ENCODE measurements at places on chromosomes 5 and 9.
A peak's percentile ranks its signal among the peaks of the same experiment; 100 is the strongest.

GRCh38 chr9:89591274-89592212 lies 13.3 kb upstream of the GADD45G start:
- peaks cover 10% of the 10 kb centered on the region for H3K27me3 ChIP-seq
- H3K27ac ChIP-seq, result no peak overlapping the region
- no peak overlapping the region for H3K4me3 ChIP-seq
- peaks cover 7% of the 10 kb centered on the region for H3K4me1 ChIP-seq
- no peaks in the 10 kb centered on the region for H3K36me3 ChIP-seq
- no peak for DNase-seq

- H3K27me3 ChIP-seq, result no peaks in the 10 kb centered on the region
- DNase-seq, result no peak
- H3K4me1 ChIP-seq, result no peaks in the 10 kb centered on the region
Observed at GRCh38 chr9:86077276-86077675, 22.1 kb downstream of the GOLM1 start.

- H3K36me3 ChIP-seq, result no peaks in the 10 kb centered on the region
- no peak overlapping the region for H3K4me3 ChIP-seq
- 0 out of 2 replicates have a peak, but pooled peaks cover under 1% of the 10 kb centered on the region for H3K27me3 ChIP-seq
- H3K27ac ChIP-seq, result no peak overlapping the region
- DNase-seq, result no peak
Observed at GRCh38 chr9:109556061-109556460, 58.0 kb upstream of the PTPN3 start.

- no peak for DNase-seq
- no peaks in the 10 kb centered on the region for H3K36me3 ChIP-seq
- no peak overlapping the region for H3K27ac ChIP-seq
Observed at GRCh38 chr9:21465138-21465537, 17.0 kb downstream of the IFNE start.

DNA sequence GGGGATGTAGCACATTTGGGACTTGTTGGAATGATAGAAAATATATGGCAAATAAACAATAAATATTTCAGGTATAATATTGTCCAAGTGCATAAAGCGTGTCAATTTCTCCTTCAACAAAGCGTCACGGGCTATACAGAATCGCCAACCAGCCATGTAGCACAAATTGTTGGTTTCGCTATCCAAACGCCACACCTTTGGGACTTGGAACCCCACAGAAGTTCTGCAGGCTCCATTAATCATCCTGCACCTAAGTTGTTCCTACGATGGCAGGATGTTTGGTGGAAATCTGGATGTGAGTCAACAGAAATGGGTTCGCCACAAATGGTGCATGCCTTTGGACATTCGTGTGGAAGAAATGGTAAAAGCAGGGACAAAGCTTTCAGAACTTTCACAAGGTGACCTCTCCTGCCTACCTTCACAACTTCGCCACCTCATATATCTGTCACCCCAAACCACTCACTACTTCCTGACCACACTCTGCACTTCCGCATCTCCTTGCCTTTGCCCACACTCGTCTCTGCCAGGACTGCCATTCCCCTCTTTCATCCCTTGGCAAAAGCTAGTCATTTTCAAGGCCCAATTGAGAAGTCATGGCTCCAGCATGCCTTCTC lies 95.7 kb downstream of the LHFPL2 start:
- H3K27ac ChIP-seq, result no peak overlapping the region
- no peaks in the 10 kb centered on the region for H3K36me3 ChIP-seq
- H3K4me3 ChIP-seq, result no peak overlapping the region
- no peaks in the 10 kb centered on the region for H3K27me3 ChIP-seq
- no peak for DNase-seq

GRCh38 chr9:6852243-6852963 lies 94.6 kb downstream of the KDM4C start:
- no peak for DNase-seq
- H3K36me3 ChIP-seq, result peaks cover 6% of the 10 kb centered on the region
- no peaks in the 10 kb centered on the region for H3K27me3 ChIP-seq
- H3K27ac ChIP-seq, result no peak overlapping the region
- no peak overlapping the region for H3K4me3 ChIP-seq

- DNase-seq, result no peak
- H3K4me3 ChIP-seq, result no peak overlapping the region
- no peak overlapping the region for H3K27ac ChIP-seq
Observed at GRCh38 chr5:166834246-166834645, 1457.2 kb upstream of the WWC1 start.

- no peaks in the 10 kb centered on the region for H3K4me1 ChIP-seq
- no peak for DNase-seq
- H3K36me3 ChIP-seq, result no peaks in the 10 kb centered on the region
- H3K27ac ChIP-seq, result no peak overlapping the region
Observed at GRCh38 chr5:57878301-57878722, 395.7 kb upstream of the ACTBL2 start.

DNA sequence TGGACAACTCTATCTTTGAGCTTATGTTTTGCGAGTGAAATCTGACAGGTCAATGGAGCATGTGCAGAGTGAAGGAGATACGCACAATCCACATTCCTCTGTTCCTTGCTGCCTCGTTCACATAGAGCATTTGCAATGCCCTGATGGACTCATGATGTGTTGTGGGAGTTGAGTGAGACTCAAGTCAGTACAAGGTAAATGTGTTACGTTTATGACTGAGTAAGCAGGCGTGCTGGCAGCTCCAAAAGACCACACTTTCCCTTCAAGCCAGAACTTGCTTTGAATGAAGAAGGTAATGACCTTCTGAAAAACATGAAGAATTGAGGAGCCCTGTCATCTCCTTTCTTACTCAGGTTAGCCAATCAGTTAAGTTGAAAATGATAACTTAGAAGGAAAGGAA lies 477.8 kb downstream of the CTNND2 start:
- no peak for DNase-seq
- no peak overlapping the region for H3K4me3 ChIP-seq
- no peaks in the 10 kb centered on the region for H3K36me3 ChIP-seq
- H3K27me3 ChIP-seq, result no peaks in the 10 kb centered on the region
- H3K4me1 ChIP-seq, result no peaks in the 10 kb centered on the region

DNA sequence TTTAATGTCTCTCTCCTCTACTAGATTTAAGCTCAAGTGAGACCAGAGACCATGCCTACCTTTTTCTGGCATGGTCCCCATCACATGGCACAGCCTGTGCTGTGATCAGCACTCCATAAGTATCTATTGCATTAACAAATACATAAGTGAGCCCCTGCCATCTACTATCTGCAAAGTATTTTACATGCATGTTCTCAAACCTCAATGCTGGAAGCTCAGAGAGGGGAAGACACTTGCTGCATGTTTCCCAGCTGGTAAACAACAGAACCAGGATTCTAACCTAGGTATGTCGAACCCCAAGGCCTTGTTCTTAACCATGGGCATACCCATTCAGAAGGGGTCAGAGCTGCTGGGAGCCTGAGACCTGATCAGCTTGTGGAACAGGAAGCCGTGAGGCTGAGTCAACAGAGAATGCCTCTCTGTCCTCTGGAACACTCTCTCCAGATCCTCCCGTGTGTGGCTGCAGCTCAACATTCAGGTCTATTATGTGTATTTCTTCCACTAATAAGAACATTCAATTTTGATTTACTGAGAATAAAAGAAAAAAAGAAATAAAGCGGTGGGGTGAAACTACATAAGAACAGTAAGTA lies 232.5 kb upstream of the MSX2 start:
- no peak for DNase-seq
- H3K4me3 ChIP-seq, result no peak overlapping the region
- H3K4me1 ChIP-seq, result no peaks in the 10 kb centered on the region
- H3K36me3 ChIP-seq, result no peaks in the 10 kb centered on the region

DNA sequence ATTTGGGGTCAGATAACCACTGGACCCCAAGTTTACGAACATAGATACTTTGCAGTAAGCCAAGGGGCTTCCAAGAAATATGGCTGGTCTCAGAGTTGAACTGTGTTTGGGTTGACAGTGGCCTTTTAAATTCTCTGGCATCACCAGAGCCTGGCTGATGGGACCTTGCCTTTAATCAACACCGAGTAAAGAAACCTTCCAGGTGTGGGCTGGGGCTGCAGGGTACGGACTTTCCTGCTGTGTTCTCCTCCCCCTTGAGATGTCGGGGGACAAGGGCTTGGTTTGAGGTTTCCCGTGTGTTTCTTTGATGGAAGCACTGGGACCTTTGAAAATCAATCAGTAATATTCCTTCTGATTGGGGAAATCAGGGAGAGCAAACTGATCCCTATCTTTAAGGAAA lies 140.1 kb downstream of the MTX3 start:
- no peak overlapping the region for H3K4me3 ChIP-seq
- no peaks in the 10 kb centered on the region for H3K36me3 ChIP-seq
- H3K4me1 ChIP-seq, result peaks cover 11% of the 10 kb centered on the region
- no peak for DNase-seq

DNA sequence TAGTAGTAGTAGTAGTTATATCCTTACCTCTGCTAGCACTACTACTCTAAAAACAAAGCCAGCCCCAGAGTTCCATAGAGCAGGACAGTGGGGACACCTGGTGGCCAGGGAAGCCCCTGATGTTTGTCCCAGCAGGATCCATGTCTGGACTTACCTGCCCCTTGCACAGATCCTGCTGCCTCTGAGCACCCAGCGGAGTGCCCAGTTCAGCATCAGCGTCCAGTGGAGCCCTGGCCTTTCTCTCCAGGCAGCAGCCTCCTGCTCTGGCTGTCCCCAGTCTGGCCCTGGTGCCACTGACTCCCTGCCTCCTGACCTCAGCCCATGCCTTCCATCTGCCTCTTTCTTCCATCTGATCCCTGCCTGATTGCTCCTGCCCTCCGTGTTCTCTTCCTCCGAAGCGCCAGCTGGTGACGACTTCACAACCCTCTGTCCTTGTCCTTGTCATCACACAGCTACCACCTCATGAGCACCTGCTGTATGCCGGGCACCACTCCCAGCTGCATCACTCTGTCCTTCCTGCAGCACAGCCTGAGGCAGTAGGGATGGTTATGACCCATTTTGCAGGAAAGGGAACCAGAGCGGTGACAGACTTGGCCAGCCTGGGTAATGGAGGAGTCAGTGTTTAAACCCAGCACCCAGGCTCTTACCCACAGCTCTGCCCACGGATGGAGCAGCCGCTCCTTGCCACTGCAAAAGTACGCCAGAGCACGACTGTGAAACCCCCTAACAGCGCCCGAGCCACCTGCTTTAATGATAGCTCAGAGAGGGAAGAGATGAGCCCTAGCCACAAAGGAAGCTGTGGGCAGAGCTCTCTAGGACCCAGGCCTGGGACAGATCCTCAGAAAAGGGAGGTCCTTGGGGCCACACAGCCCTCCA lies 11.5 kb downstream of the SARDH start:
- no peak overlapping the region for H3K4me3 ChIP-seq
- H3K4me1 ChIP-seq, result no peaks in the 10 kb centered on the region
- DNase-seq, result peak; percentile 38
- no peak overlapping the region for H3K27ac ChIP-seq

GRCh38 chr9:94913550-94913949 lies 187.1 kb downstream of the AOPEP start:
- no peak for DNase-seq
- H3K27me3 ChIP-seq, result no peaks in the 10 kb centered on the region
- H3K4me3 ChIP-seq, result no peak overlapping the region

GRCh38 chr9:127847178-127847510 lies 7.3 kb downstream of the ENG start:
- no peak overlapping the region for H3K4me3 ChIP-seq
- no peak for DNase-seq
- H3K36me3 ChIP-seq, result no peaks in the 10 kb centered on the region
- no peaks in the 10 kb centered on the region for H3K4me1 ChIP-seq
- no peak overlapping the region for H3K27ac ChIP-seq

DNA sequence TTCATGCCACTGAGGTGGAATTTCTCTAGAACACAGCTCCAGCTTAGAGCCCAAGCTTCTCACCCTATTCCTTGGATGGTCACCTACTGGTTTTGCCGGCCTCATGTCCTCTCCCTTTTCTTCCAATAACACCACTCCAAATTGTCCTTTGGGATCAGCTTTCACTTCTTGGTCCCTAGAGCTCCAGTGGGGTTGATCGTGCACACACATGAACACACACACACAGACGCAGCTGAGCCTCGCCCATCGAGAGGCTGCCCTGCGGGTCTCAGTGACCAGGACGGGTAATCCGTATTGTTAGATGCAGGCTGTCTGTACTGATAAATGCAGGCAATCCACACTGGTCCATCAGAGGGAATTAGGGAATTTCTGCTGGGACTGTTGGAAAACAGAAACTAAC lies 6.9 kb downstream of the COL23A1 start:
- no peak overlapping the region for H3K4me3 ChIP-seq
- no peak overlapping the region for H3K27ac ChIP-seq
- H3K27me3 ChIP-seq, result no peaks in the 10 kb centered on the region

DNA sequence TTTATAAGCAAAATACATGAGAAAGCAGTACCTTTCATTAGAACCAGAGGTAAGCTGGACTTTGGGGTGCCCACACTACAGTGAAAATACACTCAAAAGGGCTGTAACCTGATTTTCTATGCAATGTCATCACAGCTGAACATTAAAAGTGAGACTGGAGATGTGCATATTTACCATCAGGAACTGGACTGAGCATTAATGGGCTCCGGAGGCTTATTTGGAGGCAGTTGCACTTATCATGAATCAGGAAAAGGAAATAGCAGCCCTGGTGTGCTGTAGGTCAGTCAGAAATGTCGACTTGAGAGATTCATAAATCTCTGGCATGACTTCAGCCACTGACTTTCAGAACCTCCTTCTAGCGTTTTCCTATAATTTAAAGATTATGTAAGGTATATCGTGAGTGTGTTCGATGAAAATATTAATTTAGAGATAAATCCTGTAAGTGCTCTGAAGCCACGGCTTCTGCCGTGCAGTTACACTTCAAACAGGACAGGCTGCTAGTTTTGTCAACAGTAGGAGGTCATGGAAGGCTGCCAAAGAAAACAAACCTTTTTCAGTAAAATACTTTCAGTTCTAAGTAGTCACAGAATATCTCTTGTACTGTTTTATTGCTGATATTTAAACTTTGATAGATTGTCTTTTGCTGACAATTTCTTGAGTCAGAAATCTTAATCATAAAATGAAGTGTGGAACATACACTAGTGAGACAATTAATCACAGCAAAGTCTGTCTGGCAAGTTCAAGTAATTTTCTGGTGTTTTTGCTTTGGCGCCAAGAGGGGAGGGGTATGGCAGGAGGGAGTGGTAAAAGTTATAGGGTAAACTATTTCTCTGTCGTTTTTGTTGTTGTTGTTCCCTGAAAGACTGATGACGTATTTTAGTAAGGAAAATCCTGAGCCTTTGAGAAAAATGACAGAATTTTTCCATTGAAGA lies 939.7 kb downstream of the NR2F1-AS1 start:
- H3K4me1 ChIP-seq, result peaks cover 17% of the 10 kb centered on the region
- H3K36me3 ChIP-seq, result no peaks in the 10 kb centered on the region
- H3K27ac ChIP-seq, result peak overlapping the region; percentile 85
- peak overlapping the region; percentile 32 for H3K4me3 ChIP-seq

GRCh38 chr5:157915638-157916037 lies 56.7 kb upstream of the CLINT1 start:
- H3K27me3 ChIP-seq, result no peaks in the 10 kb centered on the region
- H3K4me1 ChIP-seq, result no peaks in the 10 kb centered on the region
- H3K27ac ChIP-seq, result no peak overlapping the region
- no peaks in the 10 kb centered on the region for H3K36me3 ChIP-seq
- no peak overlapping the region for H3K4me3 ChIP-seq

- H3K36me3 ChIP-seq, result no peaks in the 10 kb centered on the region
- no peak for DNase-seq
- H3K4me3 ChIP-seq, result no peak overlapping the region
Observed at GRCh38 chr5:143694357-143694756, 117.6 kb upstream of the HMHB1 start.

Measured in HCT116 (cell line).